ENCODE measurements at places on chromosomes 1 and 21. TPM values are rescaled to one million over a fixed set of nuclear protein-coding genes. Genes with fewer than 3 reads are reported as not detected.
A peak's percentile ranks its signal among the peaks of the same experiment; 100 is the strongest.

- peaks cover 14% of the 10 kb centered on the region for H3K36me3 ChIP-seq
- H3K27me3 ChIP-seq: no peaks in the 10 kb centered on the region
- no peak overlapping the region for H3K4me3 ChIP-seq
- H3K4me1 ChIP-seq: peaks cover 7% of the 10 kb centered on the region
These were observed 19.3 kb downstream of the TEX38 start for GRCh38 chr1:46690931-46691421.

DNA sequence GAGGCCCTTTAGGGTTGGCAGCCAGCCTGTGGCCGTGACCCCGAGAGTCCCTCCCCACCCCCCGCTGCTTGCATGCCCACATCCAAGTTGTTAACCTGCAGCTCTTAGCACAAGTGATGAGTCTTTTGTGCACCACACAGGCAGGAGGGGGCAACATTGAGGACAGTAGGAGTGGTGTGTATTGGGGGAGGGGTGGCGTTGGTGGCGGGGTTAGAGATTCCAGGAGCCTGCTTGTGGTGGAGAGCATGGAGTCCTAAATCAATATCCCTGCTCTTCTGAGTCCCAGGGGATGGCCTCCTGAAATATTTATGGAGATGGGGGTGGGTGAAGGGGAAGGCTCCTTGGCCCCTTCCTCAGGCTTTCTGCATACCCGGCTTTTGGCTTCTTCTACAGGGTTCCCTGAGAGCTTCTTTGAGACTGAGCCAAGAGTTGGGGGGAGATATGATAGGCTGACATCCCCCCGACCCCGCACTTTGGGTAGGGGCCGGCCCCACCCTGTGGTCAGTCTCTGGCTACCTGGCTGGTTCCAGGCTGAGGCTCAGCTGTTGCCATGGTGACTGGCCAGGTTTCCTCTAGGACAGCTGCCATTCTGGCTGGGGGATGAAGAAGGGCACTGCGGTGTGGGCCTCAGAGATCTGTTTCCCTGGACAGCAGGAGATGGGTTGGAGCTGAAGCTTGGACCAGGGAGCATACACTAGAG, 5.0 kb downstream of the CHRNB2 start:
- H3K36me3 ChIP-seq: no peaks in the 10 kb centered on the region
- H3K27me3 ChIP-seq: peaks cover 17% of the 10 kb centered on the region
- no peak overlapping the region for H3K4me3 ChIP-seq
- no peak overlapping the region for H3K27ac ChIP-seq
- no peak for DNase-seq

- no peaks in the 10 kb centered on the region for H3K4me1 ChIP-seq
- no peak for DNase-seq
- H3K4me3 ChIP-seq: no peak overlapping the region
- no peak overlapping the region for H3K27ac ChIP-seq
These were observed 446.9 kb downstream of the NEGR1 start for GRCh38 chr1:71835442-71835813.

DNA sequence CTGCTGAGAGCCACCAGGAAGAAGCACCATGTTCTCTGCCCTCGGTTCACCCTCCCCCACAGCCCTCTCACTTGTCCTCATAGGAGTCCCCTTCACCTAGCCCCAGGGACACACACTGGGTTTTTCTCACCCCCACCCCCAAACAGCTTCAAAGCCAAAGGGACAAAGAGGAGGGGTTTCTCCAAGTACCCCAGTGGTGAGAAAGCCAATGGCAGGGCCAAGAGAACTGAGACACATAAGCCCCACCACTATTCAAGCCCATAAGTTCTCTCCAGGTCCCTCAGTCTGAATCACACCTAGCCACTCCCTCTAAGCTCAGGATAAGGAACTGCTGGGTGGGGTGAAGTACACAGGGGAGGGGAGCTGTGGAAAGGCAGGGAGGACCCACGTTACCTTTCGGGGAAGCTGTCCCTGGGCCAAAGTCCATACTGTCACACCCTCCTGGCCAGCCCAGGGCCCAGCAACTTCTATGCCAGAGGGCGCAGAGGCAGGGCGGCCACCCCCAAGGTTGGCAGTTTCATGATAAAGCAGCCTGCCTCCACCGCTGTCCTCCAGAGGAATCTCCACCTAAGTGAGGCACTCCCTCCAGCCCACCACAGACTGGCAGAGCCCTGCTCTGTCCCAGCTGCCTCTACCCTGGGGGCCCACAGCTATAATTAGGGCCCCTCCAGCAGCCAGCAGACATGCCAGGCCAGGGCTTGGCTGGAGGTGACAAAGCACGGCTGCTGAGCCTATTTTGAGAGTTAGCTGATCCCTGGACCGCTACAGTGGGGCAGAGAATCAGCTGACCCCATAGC, 39.0 kb upstream of the PPP1R15B start:
- peaks cover 46% of the 10 kb centered on the region for H3K4me1 ChIP-seq
- H3K27me3 ChIP-seq: no peaks in the 10 kb centered on the region
- H3K27ac ChIP-seq: peak overlapping the region; percentile 99
- DNase-seq: no peak

DNA sequence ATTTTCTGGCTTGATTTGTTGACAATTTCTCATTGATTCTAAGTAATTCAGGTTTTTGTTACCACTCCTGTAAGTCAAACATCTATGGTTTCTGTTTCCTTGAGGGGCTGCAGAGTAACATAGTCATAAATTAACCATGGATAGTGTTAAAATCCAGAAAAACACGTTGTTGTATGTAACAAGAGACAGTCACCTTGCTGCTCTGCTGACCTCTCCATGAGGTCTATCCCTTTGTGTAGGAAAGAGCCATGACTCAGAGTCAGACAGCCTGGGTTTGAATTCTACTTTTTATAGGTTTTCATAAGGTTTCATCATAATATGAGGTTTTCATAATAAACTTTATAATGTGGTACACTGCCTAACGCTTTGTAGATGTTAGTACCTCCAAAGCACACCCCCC, 27.6 kb upstream of the NBL1 start:
- H3K27me3 ChIP-seq: no peaks in the 10 kb centered on the region
- H3K27ac ChIP-seq: no peak overlapping the region
- no peak for DNase-seq
- peaks cover 8% of the 10 kb centered on the region for H3K36me3 ChIP-seq

GRCh38 chr1:240947438-240948224, 335.7 kb upstream of the GREM2 start:
- no peak overlapping the region for H3K27ac ChIP-seq
- no peaks in the 10 kb centered on the region for H3K36me3 ChIP-seq
- peaks cover 8% of the 10 kb centered on the region for H3K4me1 ChIP-seq
- no peak for DNase-seq

Gene TRIM33
- 53.9 TPM for total RNA-seq

Gene PANK4
- 53.5 TPM for total RNA-seq

Gene EPHA2
- not detected for total RNA-seq

Gene HUNK
- 1.3 TPM for total RNA-seq

Gene HSPA6
- total RNA-seq: 0.50 TPM

Gene VHLL
- total RNA-seq: not detected

Gene KMO
- total RNA-seq: 1.5 TPM
